ENCODE measurements at places on chromosomes 2 and 18.

DNA sequence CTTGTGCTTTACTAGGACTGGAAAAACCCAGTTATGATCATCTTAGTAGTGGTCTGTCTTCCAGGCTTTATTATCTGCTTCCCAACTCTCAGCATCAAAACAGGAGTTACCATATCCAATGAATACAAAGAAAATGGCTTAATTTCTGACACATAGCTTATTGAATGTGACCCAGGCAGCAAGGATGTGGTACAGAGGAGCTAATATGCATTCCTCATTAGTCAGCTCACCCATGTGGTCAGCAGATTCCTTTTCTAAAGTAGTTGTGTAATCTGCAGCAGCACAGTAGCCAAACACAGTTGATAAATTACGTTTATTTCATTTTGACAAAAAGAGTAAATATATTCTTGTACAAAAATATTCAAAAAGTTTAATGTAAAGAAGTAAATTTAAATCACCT lies 43.6 kb downstream of the TSPYL6 start:
- peak; percentile 95 for DNase-seq

GRCh38 chr2:24513281-24514071 lies 22.4 kb downstream of the NCOA1 start:
- peak; percentile 46 for DNase-seq

DNA sequence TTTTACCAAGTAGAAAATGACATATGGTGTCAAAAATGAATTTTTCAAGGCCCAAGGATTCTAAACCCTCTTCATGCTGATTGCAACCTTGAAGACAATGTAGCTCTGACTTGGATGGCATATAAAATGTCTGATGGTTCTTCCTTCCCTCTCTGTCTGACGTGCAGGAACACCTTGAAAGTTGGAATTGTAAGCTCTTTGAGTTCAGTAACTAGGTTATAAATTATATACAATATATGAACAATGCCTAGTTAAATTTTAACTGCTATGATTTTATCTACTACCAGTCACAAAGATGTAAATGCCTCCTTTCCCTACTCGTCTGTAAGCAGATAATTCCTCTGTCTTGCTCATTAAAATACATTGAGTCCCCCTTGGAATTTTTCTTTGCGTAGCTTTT lies 89.5 kb upstream of the TMEM17 start:
- no peak for DNase-seq

DNA sequence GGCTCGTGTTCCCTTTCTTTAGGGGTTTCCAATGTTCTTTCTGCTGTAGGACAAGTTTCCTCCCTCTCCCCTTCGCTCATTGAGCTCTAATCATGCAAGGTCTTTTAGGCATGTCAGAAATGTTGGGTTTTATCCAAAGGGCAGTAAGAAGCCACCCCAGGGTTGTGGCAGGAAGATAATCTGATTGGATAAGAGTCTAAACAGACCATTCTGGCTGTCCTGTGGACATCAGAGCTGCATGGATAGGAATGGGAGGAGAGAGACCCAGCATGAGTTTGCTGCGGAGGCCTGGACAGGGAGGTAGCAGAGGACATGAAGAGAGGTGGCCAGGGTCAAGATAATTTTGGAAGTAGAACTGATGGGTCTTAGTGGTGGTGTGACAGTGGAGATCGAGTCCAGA lies 88.2 kb downstream of the ACKR3 start:
- DNase-seq: no peak
